ENCODE measurements at places on chromosomes 3 and 15. TPM values are rescaled to one million over a fixed set of nuclear protein-coding genes. Genes with fewer than 3 reads are reported as not detected.
A peak's percentile ranks its signal among the peaks of the same experiment; 100 is the strongest.

- DNase-seq, result no peak
These were observed 16.0 kb downstream of the H1-8 start for GRCh38 chr3:129558772-129559564.

DNA sequence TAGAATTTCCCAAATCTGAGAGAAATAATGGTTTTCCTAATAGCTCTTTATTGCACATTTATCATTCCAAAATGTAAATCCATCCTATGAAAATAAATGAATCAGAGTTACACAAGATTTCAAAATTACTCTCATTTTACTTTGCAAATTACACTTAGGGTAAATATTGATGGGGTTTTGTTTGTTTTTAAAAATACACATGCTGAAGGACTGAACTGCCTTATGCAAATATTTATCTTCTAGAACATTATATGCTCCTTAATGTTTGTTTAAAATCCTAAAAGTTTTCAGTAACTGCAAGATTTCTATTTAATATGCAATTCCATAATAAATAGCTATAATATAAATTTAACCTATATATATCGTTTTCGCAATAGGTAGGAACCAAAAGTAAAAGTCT is 38.2 kb downstream of the FOXP1 start:
- DNase-seq, result no peak

Gene ELL3
- 1.5 TPM for total RNA-seq

GRCh38 chr3:197363553-197364409 is 65.4 kb upstream of the DLG1 start:
- peak; percentile 67 for DNase-seq

Gene FAM162A
- 4.0 TPM for total RNA-seq

GRCh38 chr3:57942872-57943283 is 65.3 kb upstream of the FLNB start:
- no peak for DNase-seq

Gene CELSR3
- total RNA-seq, result 0.25 TPM

Gene FILIP1L
- 20.7 TPM for total RNA-seq

GRCh38 chr15:63514531-63514943 is 10.1 kb downstream of the USP3 start:
- peak; percentile 35 for DNase-seq

Gene NANOGP8
- not detected for total RNA-seq

- DNase-seq, result no peak
These were observed 13.5 kb downstream of the CDCP1 start for GRCh38 chr3:45132568-45133211.

- no peak for DNase-seq
These were observed 62.0 kb downstream of the SFMBT1 start for GRCh38 chr3:52983828-52984227.

Gene ROBO1
- 0.64 TPM for total RNA-seq

Gene ZNF80
- total RNA-seq, result not detected

- no peak for DNase-seq
These were observed 144.9 kb downstream of the EDEM1 start for GRCh38 chr3:5332270-5332956.

DNA sequence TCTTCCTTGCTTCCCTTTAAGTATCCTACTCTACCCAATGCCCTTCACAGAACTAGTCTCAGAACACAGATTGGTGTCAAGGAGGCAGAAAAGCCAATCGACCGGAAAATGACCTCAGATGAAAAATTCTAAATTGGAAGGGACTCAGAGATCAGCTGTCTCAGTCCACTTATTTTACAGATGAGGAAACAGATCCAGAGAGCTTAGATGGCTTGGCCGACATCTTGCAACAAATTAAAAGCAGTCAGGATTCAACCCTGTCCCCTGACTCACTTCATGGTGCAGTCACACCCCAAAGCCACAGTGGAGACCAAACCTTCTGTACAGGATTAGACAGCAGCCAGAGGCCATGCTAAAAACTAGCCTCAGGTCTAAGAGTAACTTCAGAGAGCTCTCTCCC is 169.3 kb upstream of the BHLHE40 start:
- DNase-seq, result no peak

Gene CHCHD6
- total RNA-seq, result 6.7 TPM

GRCh38 chr3:136802481-136802996 is 16.4 kb upstream of the SLC35G2 start:
- DNase-seq, result no peak

Gene PRSS50
- total RNA-seq, result not detected

DNA sequence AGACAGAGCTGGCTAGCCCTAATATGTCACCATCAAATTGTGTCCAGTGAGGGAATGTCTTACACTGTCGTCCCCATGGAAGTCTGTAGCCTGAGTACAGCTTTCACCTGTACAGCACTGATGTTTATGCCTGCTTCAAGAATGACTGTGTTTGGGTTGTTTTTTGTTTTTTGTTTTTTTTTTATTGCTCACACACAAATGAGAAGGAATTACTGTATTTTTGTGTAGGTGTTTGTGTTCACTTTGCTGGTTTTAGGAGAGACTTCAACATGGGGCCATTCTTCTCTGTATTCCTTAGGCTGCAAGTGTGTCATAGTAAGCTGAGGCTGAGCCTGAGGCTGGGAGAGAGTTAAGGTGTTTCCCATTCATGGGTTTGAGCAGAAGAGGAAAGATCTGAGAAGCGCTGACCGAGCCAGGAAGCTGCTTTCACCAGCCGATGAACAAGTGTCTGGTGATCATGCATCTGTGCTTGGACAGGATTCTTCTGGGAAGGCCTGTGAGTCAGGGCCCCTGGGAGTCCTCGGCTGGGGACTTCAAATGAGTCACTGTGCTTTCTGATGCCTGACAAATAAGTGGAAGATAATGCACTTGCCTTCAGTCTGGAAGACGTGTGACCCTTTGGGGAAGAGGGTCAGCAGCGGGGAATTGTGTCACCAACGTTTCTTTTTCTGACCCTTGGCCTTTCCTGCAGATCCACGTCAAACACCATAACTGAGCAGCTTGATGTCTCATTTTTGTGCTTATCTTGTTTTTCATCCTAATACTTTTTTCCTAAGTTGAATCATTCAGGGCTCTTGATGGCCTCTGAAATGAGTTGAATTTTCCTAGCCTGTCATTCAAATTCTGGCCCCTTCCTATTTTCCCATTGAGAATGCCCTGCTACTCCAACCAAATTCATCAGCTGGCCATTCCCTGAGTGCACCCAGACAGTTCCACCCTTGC is 36.7 kb upstream of the ZBTB38 start:
- no peak for DNase-seq

Gene TM6SF1
- total RNA-seq, result 34.4 TPM

GRCh38 chr15:90553248-90553745 is 23.6 kb downstream of the CRTC3 start:
- DNase-seq, result no peak

- DNase-seq, result peak; percentile 85
These were observed 116.6 kb upstream of the IQSEC1 start for GRCh38 chr3:13189639-13190377.

DNA sequence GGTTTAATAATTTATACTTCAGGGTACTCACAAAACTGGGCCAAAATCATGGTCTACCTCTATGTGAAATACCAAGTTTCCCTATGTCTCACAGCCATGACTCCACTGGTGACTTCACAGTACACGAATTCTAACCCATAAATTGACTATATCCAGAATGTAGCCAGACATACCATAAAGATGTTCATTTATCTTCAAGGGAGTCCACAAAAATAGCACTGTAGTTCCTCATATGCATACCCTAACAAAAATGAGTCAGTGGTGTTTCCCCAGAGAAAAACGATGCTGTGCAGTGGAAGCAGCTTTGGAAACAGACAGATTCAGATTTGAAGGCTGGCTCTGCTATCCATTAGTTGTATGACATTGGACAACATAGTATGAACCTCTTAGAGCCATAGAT is 438.8 kb downstream of the FHIT start:
- no peak for DNase-seq

GRCh38 chr3:9727743-9728142 is 3.8 kb upstream of the BRPF1 start:
- no peak for DNase-seq

GRCh38 chr3:132267391-132267993 is 49.7 kb upstream of the ACP3 start:
- no peak for DNase-seq

- DNase-seq, result no peak
These were observed 223.2 kb upstream of the THBS1 start for GRCh38 chr15:39357480-39358268.

- no peak for DNase-seq
These were observed 97.6 kb upstream of the PSMD6 start for GRCh38 chr3:64120876-64121275.

Gene ISY1
- 40.8 TPM for total RNA-seq

GRCh38 chr3:72894976-72895552 is 7.2 kb downstream of the GXYLT2 start:
- DNase-seq, result no peak

- peak; percentile 32 for DNase-seq
These were observed 23.3 kb upstream of the NFKBIZ start for GRCh38 chr3:101825904-101826445.

DNA sequence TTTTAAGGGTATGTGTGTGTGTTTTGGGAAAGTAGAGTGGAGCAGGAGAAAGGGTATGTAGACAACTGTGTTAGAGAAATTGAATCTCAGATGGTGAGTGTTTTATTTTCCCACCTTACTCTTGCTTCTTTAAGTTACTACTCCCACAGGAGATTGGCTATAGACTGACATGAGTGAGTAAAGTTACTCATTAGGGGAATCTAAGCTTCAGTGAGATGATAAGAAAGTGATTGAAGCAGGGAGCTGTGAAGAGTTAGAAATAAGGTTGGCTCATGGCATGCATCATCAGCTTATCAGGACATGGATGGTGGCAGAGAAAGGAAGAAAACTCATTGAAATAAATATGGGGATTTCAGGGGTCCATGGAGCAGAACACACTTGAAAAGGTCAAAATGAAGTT is 88.9 kb downstream of the MBNL1 start:
- no peak for DNase-seq

Gene ATP2B2
- total RNA-seq, result not detected

DNA sequence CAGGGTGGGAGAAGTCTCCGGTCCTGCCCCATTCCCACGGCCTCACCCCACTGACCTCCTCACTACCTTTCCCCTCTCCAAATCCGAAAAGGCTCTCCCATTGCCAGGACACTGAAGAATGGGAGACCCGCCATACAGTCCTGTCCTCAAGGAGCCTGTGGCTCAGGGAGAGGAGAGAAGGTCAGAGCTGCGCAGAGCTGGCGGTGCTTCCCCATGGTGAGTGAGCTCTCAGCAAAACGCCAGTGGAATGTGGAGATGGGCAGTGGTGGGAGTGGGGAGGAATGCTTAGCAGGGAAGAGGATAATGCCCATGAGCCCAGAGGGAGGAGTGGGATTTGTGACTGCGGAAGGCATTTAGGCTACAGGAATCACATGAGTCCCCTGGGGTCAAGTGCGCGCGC is 20.1 kb downstream of the FAM43A start:
- DNase-seq, result no peak

Gene CACNA2D2
- under 0.01 TPM for total RNA-seq

DNA sequence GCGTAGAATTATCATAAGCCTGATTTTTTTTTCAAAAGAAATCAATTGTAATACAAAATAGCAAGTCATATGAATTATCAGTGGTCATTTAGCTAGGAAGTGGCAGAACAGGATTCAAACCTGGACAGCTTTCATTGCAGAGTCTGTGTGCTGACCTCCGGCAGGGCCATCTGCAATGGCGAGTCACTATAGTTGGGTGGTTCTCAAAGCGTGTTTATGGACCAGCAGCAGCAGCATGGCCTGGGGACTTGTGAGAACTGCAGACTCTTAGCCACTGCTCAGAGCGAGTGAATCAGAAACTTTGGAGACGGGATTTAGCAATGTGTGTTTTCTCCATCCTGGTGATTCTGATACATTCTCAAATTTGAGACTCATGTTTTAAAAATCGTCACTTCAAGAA is 202.3 kb upstream of the SUCLG2 start:
- DNase-seq, result no peak

DNA sequence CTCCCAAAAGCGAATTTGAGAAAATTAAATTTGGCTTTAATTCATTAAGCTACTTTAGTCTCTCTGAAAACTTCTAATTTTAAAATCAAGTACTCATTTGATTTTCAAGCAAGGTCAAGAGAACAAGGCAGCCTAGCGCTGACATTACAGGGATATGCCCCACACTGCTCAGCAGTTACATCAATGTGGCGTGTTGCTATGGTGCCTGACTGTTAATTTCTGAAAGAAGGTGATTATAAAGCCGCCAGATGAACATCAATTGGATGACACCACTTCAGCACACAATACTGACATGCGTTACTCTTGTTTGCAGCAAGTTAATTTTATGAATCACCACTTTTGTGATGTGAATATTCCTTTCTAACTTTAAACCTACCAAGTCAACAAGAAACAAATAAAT is 284.4 kb downstream of the FOXP1 start:
- DNase-seq, result no peak

GRCh38 chr3:78873641-78874040 is 894.2 kb downstream of the ROBO1 start:
- DNase-seq, result no peak

DNA sequence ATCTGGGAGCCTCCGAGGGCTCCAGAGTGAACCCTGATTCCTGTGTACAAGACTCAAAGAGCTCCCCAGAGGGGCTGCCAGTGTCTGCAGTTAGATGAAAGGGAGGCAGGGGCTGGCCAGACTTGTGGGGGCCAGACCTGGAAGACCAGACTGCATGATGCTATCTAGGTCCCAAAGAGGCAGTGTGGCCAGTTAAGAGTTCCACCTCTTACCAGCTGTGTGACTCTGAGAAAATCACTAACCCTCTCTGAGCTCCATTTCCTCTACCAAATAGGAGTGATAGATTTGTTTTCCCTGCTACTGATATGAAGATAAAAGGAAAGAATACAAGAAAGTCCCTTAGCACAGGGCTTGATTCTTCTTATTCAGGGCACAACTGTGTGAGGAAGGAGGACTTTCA is 29.0 kb downstream of the ACSBG1 start:
- no peak for DNase-seq

- peak; percentile 67 for DNase-seq
These were observed 280.7 kb downstream of the MFSD1 start for GRCh38 chr3:159082519-159082918.

GRCh38 chr3:114331007-114331406 is 37.2 kb downstream of the TIGIT start:
- DNase-seq, result no peak

DNA sequence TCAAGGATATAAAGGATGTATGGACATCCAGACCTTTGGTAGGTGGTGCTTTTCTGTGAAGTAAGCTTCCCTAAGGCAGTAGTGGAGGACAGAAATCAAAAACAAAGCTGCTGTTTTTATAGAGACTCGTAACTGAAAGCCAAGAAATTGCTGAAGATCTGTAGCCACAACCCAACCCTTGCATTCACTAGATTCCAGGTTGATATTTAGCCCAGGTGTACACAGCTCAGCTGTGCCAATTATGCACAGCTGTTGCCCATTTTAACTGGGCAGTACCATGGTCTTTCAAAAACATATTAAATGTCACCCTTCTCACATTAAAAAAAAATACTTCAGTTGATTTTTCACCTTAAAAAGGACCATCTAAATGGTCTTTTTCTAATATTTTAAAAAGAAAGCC is 75.8 kb downstream of the CNTN3 start:
- no peak for DNase-seq

DNA sequence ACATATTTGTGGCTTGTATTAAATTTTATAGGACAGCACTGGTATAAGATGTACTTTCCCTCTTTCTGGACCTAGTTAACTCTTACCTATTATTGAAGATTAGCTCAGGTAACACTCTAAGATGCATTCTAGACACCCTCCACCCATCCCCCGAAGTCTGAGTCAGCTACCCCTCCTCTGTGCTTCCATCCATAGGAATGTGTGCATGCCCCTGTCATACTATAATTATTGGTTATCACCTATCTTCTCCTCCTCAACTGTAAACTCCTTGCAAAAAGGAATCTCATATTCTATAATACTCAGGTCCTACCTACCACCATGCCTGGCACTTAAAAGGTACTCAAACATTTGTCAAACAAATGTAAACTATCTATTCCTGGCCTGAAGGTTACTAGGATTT is 3.0 kb downstream of the PEAK1 start:
- no peak for DNase-seq
